ENCODE measurements at places on chromosomes 1 and 21.

DNA sequence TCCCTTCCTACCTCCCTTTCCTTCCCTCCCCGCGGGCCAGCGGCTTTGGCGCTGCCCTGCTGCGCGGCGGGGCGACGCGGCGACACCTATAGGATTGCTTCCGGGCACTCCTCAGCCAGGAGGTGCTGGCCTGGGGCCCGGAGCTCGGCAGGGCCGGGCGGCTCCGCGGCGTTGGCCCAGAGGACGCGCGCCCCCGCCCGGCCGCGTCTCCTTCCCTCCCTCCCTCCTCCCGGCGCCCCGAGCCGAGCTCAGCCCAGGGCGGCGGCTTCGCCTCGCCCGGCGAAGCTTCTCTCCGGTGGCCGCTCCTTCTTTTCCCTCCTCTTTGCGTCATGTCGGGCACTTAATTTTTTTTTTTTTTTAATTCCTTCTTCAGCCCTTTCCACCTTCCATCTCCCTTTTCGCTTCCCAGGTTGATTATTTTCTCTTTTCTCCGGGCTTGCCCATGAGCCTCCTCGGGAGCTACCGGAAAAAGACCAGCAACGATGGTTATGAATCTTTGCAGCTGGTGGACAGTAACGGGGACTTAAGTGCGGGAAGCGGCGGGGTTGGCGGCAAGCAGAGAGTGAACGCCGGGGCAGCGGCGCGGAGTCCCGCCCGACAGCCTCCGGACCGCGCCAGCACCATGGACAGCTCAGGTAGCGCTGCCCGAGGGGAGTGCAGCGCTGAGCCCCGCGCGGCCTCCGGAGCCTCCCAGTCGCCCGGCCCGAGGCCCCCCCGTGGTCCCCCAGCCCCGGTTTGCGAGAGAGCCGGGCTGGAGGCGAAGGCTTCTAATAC lies at the start of gene DNAJC6:
Gene DNAJC6 (plus strand): TSS at position 240 of the 774 bp plus-strand sequence. CDS start 203 bp downstream, at position 443.
- no peak for DNase-seq

- no peak for DNase-seq
These were observed 9.8 kb downstream of the KCNA2 start for GRCh38 chr1:110596312-110596711.

DNA sequence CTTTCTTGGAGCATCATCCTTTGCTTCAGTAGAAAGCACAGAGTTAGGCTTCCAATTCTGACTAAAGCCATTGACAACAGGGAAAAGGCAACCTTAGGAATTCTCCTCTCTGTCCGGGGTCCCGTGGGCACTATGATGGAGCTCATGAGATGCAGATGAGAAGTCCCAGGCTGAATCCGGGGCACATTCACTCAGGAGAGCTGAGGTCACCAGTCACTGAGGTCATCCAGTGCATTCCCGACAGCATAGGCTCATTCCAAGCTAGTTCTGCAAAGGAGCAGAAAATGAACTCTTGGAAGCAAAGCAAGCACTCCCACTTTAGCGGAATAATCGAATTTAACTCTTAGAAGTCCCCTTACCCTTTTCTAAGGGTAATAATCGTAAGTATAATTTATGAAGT lies 6.8 kb downstream of the CR1 start:
- no peak for DNase-seq

GRCh38 chr21:14213164-14213563 lies 2.4 kb upstream of the LIPI start:
- DNase-seq: no peak

GRCh38 chr21:35993875-35994490 lies 66.3 kb downstream of the SETD4 start:
- DNase-seq: no peak

DNA sequence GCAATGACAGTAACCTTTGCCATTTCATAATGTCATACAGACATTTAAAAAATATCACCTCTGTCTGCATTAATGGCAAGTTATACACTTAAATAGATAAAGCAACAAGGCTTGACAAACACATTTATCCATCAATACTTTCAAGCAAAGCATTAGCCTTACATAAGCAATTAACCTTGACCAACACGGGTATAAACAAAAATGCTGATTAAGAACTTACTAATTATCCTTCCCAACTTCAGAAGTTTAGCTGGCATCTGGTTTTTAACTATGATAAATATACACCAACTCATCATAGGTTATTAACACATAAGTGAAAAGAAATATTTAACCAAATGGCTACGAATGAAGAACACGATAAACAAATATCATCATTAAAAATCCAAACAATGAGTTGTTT lies 188.5 kb downstream of the SMYD3 start:
- no peak for DNase-seq

GRCh38 chr1:64469116-64469976 lies 583 bp upstream of the CACHD1 start:
- DNase-seq: no peak

DNA sequence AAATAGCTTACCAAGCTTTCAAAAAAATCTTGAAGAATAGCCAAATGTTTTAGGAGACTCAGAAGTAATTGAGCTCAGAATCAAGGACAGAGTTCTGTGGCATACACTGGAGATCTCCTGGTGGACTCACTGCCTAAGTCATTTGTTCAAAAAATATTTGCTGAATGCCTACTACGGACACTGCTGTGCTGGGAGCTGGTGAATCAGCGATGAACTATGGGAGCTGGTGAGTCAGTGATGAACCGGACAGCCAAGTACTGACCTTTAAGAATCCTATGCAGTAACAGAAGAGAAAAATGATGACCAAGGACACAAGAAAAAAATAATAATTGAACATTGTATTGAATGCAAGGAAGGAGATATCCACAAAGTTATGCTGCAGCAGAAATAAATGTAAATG lies 717.9 kb upstream of the CXADR start:
- no peak for DNase-seq

DNA sequence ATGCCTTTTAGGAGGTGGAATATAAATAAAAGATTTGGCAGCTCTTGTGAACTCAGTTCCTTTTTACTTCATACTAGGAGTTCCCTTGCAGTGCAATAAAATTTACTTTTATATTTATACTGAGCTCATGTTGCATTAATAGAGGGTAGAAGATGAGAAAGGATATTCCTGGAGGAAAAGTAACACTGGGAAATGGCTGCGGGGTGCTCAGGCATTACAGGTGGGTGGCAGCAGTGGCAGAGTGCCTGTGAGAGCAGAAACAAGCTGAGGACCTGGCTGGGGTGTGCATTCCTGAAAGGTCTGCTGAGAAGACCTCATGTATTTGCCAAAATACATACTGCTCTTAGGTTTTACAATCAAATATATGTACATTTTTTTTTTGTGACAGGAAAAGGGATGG lies 126.9 kb downstream of the COQ8A start:
- no peak for DNase-seq

GRCh38 chr1:94526152-94526980 lies 15.2 kb downstream of the F3 start:
- no peak for DNase-seq

DNA sequence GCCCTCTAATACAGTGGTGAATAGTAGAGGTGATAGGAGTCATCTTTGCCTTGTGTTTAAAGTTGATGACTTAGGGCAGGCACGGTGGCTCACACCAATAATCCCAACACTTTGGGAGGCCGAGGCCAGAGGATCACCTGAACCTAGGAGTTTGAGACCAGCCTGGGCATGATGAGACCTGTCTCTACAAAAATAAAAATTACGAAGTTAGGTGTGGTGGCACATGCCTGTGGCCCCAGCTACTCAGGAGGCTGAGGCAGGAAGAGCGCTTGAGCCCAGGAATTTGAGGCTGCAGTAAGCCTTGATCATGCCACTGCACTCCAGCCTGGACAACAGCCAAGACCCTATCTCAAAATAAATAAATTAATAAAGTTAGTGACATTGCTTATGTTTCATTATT lies 26.6 kb downstream of the CAPZA1 start:
- no peak for DNase-seq

DNA sequence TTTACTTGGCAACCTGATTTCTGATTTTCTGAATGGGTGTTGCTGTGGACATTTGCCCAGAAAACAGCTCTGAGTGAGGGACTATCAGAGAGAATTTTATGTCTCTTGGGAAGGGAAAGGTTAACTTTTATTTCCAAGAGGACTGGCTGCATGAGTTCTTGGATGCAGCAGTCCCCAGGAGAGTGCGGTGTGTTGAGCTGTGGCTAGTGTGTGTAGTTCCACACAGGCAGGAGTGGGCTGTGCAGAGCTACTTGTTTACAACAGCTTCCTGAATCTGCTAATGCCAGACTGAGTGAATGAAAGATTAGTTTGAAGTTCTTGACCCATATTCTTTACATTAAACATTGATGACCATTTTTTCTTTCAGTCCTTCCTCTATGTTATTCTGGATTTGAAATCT lies 41.0 kb upstream of the APOBEC4 start:
- no peak for DNase-seq

GRCh38 chr1:80535466-80535865 lies 1265.3 kb upstream of the ADGRL2 start:
- no peak for DNase-seq

GRCh38 chr1:237035759-237036158 lies 6.2 kb upstream of the RYR2 start:
- no peak for DNase-seq

- DNase-seq: no peak
These were observed 3.3 kb upstream of the LSM10 start for GRCh38 chr1:36400825-36401601.

DNA sequence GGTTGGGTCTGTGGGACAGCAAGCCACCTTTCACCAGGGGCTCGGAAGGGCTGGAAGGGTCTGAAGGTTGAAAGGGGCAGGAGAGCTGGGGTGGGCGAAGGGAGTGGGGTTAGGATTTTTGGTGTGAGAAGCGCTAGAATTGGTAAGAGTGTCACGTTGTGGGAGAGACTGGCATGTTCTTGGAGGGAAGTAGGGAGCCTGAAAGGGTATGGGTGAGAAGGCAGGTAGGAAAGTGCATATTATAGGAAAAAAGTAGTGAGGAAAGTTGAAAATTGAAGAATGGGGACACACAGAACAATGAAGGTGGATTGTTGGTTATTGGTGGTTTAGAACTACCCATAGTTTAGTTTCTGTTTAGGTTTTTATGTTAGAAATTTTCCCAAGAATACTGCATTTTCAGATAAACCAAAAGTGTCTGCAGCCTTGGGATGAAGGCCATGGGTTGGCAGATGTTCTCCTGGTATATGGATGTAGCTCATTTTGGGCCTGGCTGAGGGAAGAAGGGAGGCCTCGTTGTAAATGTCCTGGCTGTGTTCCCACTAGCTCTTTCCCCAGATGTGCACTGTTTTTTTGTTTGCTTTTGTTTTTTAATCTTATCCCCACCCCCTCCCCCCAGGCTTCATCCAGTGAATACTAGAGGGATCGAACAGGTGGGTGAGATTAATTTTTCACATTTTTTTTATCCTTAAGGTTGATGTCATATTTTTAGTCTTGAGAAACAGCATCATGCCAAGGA lies 1.2 kb downstream of the LRRC42 start:
- DNase-seq: no peak

GRCh38 chr1:181097242-181097641 lies 8.7 kb downstream of the IER5 start:
- no peak for DNase-seq

GRCh38 chr1:245365095-245366020 lies 210.6 kb downstream of the KIF26B start:
- no peak for DNase-seq

GRCh38 chr1:81432059-81432458 lies 368.7 kb upstream of the ADGRL2 start:
- no peak for DNase-seq

DNA sequence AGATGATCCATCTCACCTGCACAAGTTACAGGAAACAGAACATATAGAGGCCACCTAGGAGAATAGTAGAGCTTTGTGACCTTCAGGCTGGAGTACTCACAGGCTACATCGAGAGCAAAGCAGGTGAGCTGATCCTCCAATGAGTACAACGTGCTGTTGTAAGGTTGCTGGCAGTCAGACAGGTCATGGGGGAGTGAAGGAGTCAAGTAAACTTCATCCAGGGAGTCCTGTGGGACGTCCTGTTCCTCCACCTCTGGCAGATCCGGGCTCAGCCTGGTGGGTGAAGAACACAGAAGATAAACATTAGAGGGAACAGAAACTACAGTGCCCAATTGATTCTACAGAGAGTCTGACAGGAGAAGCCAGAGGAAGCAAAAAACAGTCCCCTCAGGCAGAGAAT lies 62.5 kb downstream of the PRKAB2 start:
- no peak for DNase-seq

GRCh38 chr1:91567583-91567982 lies 66.9 kb downstream of the CDC7 start:
- DNase-seq: no peak

DNA sequence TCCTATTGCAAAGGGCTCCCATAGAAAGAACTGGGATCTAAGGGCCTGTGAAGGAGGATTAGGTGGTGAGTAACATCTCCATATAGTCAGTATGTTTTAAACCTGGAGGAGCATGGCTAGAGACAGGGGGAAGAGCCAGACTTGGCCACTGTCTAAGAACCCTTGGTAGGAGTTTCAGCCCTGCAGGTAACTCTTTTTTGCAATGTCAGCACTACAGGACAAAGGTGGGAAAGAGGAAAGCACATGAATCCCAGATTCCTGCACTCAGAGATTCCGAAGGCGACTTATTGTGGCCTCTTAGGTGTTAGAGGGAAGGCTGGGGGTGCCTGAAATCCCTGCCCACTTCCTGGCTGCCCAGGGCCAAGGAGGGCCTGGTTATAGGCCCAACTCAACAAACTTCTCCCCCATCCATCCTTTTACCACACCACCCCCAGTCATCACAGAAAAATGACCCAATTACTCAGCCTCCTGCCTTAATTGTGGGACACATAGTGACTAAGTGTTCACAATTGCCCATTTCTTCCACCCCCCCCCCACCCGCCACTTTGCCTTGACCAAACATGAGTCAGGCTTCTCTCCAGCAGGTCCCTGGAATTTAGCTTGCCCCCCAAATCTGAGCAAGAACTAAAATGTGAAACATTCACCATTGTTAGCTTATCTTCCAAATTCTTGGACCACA lies 1.9 kb upstream of the NTNG1 start:
- no peak for DNase-seq

DNA sequence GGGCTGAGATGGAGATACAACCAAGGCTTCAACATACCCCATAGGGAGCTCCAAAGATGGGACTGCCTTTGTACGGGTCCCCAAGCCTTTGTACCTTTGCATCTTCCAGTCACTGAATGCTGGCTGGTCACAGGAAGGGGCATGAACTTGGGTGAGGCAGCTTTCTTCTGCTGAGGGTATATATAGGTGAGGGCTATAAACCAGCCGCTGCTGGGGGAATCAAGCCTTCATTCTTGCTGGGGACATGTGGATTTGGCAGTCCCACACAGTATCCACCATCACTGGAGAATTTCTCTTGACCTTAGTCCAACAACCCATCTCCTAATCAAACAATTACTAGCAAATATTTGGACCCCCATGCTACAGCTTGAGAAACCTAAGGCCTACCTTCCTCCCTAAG lies 61.7 kb downstream of the CCDC185 start:
- DNase-seq: no peak

- no peak for DNase-seq
These were observed 41.6 kb upstream of the GUCA2A start for GRCh38 chr1:42206164-42206563.

DNA sequence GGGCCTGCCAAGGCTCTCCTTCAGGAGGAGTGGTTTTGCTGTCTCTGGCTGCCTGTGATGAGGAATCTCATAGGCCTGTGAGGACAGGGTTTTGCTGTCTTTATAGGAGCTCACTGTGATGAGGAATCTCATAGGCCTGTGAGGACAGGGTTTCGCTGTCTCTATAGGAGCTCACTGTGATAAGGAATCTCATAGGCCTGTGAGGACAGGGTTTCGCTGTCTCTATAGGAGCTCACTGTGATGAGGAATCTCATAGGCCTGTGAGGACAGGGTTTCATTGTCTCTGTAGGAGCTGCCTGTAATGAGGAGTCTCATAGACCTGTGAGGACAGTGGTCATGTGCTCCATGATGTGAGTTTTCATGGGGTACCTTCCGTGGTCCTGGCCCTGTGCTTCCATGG lies 29.0 kb downstream of the CLIC6 start:
- no peak for DNase-seq

All from NAMALWA (cell line).